Keratinocyte (primary cell): ENCODE measurements at places on chromosomes 2 and 18.
A peak's percentile ranks its signal among the peaks of the same experiment; 100 is the strongest.

DNA sequence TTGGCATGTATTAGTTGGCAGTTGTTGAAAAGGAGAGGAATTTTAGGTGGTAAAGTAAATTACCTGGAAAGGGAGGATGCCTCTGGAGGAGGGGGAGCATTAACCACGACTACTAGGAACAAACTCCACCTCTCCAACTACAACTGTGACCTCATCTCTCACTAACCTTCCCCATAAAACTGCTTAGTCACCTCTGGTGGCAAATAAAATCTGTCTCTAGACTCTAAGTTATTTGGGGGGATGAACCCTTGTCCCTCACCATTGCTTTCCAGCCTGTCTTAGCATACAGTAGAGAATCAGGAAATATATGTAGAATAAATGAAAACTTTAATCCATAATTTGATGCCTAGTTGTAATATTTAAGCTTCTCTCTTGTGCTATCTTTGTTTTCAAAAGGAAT lies 27.6 kb upstream of the MYO1B start:
- no peak for DNase-seq

GRCh38 chr2:162574615-162575452 lies 230.9 kb downstream of the GCA start:
- no peak for DNase-seq

DNA sequence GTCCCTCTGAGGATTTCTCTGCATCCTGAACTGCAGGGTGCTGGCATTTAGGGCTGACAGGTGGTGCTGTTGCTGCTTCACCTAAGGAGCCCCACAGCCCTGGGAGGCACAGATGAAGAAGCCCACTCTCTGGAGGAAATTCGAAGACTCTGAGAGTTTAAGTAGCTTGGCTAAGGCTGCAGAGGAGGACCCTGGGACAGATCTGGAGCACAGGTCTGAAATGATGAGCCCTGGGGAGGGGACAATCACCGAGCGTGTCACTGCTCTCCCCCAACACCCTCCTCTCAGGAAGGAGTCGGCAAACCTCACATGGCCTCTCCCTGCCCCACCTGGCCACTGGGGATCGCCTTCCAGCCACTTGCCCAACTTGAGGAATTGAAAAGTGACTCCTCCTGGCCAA lies 18.6 kb downstream of the CYP27C1 start:
- DNase-seq = no peak

DNA sequence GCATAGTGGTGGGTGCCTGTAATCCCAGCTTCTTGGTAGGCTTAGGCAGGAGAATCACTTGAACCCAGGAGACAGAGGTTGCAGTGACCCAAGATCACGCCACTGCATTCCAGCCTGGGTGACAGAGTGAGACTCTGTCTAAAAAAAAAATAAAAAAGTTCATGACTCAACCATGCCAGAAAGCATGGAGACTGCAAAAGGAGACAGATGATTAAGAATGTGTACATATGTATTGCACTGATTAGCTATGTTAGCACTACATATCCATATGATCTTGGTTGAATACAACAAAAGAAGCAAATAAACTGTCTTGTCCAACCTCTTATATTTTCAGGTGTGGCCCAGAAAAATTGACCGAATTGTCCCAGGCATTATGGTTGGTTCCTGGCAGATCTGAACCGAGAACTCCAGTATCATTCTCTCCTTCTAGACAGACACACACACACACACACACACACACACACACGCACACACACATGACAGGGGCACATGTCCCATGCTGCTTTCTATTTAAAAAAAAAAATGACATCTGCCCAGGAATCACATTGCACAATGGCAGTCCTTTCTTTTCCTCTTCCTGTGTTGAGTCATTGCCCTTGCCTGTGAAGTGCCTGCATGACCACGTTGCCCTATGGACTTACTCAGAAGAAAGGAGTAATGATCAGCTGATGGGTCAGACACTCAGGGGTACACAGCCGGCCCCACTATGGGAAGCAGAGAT lies 65.6 kb downstream of the MYCN start:
- DNase-seq = no peak

DNA sequence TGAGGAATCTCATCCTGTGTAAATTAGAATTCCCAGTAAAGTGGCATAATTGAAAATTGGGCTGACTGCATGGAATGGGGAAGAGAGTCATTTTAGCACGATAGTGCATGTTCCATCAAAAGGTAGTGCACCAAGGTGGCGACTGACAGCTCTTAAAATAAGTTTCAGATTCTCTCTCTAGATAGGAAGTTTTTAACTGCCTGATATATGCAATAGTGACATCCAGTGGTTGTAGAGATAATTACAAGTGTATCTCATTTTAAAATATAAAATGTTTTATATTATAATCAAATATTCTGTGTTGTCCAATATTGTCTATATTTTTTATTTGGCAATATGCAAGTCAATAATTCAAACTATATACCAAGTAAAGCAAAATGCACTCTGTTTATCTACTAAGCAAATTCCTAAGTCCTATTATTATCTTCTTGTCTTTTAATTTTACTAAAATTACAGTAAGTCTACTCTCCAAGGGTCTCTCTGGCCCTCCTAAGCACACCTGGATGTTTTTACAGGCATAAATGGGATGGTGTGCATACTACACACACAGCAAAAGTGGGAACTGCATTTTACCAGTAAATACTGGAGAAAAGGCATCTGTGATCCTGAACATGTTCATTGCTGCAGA lies 397.7 kb upstream of the HNRNPA3 start:
- DNase-seq = no peak

- no peak for DNase-seq
These were observed 199.4 kb upstream of the FN1 start for GRCh38 chr2:215635071-215635787.

DNA sequence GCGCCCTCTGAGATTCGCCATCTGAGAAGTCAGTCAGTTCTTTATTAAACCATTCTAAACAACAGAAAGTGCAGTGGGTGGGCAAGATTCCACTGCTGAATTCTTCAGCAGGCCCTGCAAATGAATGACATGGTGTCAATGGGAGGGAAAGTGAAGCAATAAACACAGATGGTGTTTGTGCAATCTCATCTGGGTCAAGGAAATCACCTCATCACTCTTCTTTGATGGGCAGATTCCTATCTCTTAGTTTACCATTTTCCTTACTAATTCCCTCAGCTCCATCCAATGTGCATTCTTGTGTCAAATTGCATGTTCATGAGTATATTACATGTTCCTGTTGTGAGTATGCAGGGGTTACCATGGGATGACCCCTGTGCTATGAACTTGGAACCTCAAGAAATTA lies 100.7 kb upstream of the CYP1B1 start:
- no peak for DNase-seq

DNA sequence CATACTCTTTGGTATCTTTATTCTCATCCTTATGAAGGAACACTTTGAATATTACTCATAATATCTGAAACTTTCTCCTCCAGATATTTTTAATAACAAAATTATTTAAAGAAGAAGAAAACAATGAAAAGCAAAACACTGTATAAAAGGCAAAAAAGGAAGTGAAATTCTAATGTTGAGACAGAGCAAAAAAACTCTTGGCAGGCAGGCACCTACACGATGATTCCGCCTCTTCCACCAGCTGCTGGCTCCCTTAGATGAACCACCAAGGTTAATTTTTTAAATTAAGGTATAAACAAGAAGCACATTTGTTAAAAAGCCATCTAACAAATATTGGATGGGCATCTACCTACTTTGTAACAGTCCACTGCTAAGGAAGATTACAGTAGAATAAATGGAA lies 434.7 kb downstream of the EPHA4 start:
- no peak for DNase-seq

- peak; percentile 23 for DNase-seq
These were observed 177.7 kb upstream of the OSR1 start for GRCh38 chr2:19536136-19536535.

DNA sequence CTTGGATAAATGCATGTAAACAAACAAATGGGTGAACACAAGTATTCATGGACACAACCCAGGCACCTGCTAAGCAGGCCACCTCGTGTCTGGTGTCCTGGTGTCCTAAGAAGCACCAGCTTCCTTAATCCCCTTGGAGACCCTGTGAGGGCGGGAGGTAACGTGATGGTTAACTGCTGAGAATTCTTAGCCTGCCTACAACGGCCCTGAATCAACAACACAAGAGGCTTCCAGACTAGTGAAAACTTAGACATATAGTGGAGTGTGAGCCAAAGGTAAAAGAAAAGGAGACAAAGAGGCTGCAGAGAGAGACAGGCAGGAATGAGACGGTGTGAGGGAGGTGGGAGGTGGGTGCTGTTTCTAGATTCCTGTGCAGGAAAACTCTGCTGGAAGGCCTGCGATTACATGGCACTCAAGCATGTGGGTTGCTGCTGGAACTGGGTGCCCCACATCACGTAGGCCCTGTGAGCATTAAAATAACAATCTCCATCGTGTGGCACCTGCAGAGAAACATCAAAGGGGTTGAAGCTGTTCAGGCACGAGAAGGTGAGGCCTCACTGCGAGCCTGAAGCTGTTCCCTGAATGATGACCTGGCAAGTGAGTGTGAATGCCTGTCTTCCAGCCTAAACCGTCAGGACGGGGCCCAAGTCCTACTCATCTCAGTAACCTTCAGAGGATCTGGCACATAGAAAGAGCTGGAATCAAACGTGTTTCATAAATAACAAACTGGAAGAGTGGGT lies 64.2 kb downstream of the RPL37A start:
- no peak for DNase-seq

- no peak for DNase-seq
These were observed 2.7 kb downstream of the GEN1 start for GRCh38 chr2:17756668-17757067.
